ENCODE measurements at places on chromosomes 3 and 15. TPM values are rescaled to one million over a fixed set of nuclear protein-coding genes. Genes with fewer than 3 reads are reported as not detected.

ZNF80 gene
- total RNA-seq: not detected

GOLGA6L4 gene
- total RNA-seq: 3.6 TPM

FBXW12 gene
- total RNA-seq: 0.46 TPM

PLAAT1 gene
- total RNA-seq: 8.4 TPM

PRICKLE2 gene
- 10.8 TPM for total RNA-seq

PATL2 gene
- 0.33 TPM for total RNA-seq

SEMA6D gene
- 1.7 TPM for total RNA-seq

UCN2 gene
- 39.1 TPM for total RNA-seq

CSPG5 gene
- 0.48 TPM for total RNA-seq

SLITRK3 gene
- not detected for total RNA-seq

FSD2 gene
- not detected for total RNA-seq

LXN gene
- 4.9 TPM for total RNA-seq

SYNM gene
- total RNA-seq: 3.9 TPM

ITPKA gene
- 115 TPM for total RNA-seq

ZWILCH gene
- 11.2 TPM for total RNA-seq

PIF1 gene
- 2.3 TPM for total RNA-seq

UROC1 gene
- total RNA-seq: not detected

CKMT1A gene
- total RNA-seq: 6.5 TPM

SLC15A2 gene
- 0.63 TPM for total RNA-seq

CBLB gene
- total RNA-seq: 15.1 TPM

TMEM266 gene
- total RNA-seq: 0.21 TPM

GASK1A gene
- total RNA-seq: 2.3 TPM

CELF6 gene
- total RNA-seq: 0.41 TPM

GOLGA6L10 gene
- total RNA-seq: 0.84 TPM

CPLX3 gene
- total RNA-seq: not detected

GUCA1C gene
- total RNA-seq: not detected

PLA2G4D gene
- total RNA-seq: not detected

TF gene
- total RNA-seq: not detected

RBM5 gene
- 94.1 TPM for total RNA-seq

ACAN gene
- total RNA-seq: 0.27 TPM

CLDN1 gene
- total RNA-seq: 305 TPM

SCAANT1 gene
- total RNA-seq: not detected

WDR82 gene
- total RNA-seq: 47.6 TPM

GOLGA8J gene
- not detected for total RNA-seq

CLRN1 gene
- total RNA-seq: not detected

GOLGA8H gene
- 0.34 TPM for total RNA-seq

PML gene
- total RNA-seq: 146 TPM

AMT gene
- total RNA-seq: 4.9 TPM

GOLGA8Q gene
- 0.88 TPM for total RNA-seq

MLF1 gene
- total RNA-seq: 20.4 TPM

STAC gene
- 17.5 TPM for total RNA-seq

GOLGA6B gene
- not detected for total RNA-seq

KCTD6 gene
- 6.5 TPM for total RNA-seq

RAB8B gene
- 21.5 TPM for total RNA-seq

PTPRG gene
- 25.7 TPM for total RNA-seq

CGNL1 gene
- 2.8 TPM for total RNA-seq

CADM2 gene
- 0.14 TPM for total RNA-seq

MOBP gene
- 0.08 TPM for total RNA-seq

PIGZ gene
- total RNA-seq: 0.88 TPM
